ENCODE measurements at places on chromosomes 1 and 21.

- no peak for DNase-seq
Measured at GRCh38 chr21:33836408-33836807, 79.2 kb downstream of the ATP5PO start.

DNA sequence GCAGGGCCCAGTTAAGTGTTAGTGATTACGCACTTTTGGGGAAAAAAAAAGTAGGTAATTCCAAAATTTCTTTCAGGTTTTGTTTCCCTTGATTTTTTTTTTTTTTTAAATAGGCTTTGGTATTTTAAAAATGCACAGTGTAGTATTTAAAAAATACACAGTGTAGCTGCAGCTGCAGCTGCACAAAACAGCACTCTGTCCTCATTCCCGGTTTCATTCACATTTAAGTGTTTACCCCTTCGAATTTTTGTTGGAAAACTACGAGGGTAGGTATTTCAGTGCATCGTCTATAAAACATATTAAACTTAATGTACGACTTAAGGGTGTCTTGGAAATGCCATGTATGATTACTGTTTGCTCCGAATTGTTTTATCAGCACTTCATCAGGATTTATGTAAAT lies 3.4 kb downstream of the NEK7 start:
- DNase-seq, result no peak

- no peak for DNase-seq
Measured at GRCh38 chr1:188170411-188170810, 1341.7 kb downstream of the PLA2G4A start.

GRCh38 chr1:83006271-83006670 lies 992.7 kb downstream of the TTLL7 start:
- no peak for DNase-seq

GRCh38 chr1:65434255-65434654 lies 13.8 kb downstream of the LEPR start:
- no peak for DNase-seq

- no peak for DNase-seq
Measured at GRCh38 chr1:203121186-203122015, 6.1 kb upstream of the ADORA1 start.

GRCh38 chr21:46634427-46634826 lies 1.0 kb upstream of the PRMT2 start:
- no peak for DNase-seq

DNA sequence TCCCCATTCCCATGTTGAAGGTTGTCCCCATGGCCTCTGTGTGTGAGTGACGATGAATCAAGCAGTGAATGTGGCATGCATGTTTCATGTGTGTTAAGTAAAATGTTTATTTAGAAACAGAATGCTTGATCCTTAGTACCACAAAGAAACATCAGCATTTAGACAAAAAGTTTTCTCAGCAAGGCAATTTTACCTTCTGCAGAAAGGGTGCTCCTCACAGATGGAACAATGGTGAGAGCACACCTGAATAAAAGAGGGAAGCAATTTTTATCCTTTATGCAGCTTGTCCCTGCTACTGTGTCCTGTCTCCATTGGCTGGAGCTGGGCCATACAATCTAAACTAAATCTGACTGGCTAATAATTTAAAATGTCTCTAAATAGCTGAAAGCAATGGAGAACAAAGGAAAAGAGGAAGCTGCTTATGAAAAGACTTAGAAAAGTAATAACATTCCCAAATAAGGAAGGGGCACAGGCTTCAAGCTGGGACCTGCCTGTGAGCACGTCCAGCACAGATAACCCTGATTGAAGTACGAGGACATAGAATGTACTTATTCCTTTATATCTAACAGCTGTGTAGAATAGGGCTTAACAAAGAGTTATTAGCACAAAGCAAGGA lies 8.4 kb upstream of the SMYD3 start:
- DNase-seq, result no peak

GRCh38 chr1:182122256-182122912 lies 60.9 kb upstream of the ZNF648 start:
- no peak for DNase-seq

DNA sequence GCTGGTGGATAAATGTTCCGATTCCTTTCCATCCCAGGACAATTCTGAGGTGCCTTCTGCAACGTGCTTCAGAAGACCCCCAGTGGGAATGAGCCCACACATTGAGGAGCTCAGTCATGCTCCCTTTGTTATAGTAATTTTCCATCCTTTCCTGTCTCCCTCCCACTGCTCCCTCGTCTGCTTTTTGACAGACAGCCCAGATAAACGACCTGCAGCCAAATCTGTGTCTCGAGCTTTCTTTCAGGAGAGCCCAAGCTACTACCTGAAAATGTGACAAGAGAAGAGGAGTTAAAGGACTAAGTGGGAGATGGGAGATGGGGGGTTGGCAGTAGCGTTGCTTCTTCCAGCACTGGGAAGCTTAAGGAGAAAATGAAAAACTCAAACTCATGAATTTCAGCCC lies 65.9 kb upstream of the LRRN2 start:
- DNase-seq, result no peak

DNA sequence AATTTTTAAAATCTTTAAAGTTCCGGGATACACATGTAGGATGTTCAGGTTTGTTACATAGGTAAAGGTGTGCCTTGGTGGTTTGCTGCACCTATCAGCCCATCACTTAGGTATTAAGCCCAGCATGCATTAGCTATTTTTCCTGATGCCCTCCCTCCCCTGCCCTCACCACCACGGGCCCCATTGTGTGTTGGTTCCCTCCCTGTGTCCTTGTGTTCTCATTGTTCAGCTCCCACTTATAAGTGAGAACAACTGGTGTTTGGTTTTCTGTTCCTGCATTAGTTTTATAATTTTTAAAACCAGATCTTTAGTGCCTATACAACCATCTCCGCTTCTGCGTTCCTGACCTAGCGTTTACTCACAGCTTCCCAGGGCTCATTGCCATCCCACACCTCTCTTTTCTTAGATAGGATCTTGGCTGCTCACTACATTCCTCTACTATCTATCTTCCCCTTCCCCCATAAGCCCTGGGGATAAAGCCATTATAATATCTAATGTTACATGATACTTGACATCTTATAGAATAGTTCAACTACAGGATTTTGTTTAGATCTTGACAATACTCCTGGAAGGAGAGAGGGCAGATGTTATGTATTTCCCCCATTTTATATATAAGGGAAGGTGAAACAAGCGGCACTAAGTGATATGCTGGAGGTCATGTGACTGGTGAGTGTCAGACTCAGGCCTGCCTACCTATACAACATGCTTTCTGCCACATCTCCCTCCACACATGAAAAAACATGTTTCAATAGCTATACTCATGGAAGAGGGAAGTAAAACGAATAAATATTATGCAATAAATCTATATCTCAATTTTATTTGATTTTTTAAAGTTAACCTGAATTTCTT lies 52.3 kb upstream of the DNAJC6 start:
- DNase-seq, result no peak

DNA sequence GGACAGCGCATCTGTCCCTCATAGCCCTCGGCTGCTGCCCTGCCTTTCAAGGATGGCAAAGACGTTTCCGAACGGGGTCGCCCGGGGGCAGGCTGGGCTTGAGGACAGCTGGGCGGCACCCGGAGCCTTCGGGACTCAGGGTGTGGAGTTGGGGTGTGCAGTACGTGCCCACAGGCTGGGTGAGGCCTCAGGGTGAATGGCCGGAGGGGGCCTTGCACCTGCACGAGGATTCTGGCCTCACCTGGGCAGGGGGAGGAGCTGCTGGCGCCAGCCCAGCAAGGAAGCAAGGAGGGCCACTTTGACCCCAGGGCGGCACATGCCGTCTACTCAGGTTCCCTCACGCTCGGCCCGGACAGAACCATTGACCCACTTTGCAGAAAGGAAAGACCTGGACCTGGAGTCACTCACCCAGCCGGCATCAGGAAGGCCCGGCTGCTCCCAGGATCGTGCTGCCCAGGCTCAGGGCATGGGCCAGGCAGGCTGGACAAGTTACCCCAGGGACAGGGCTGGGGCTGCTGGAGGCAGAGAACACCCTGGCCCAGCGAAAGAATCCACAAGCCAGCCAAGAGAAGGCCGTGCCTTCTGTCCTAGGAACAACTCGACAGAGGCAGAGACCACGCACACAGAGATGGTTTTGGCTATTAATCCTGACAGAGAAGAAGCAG lies 65.1 kb upstream of the TTC34 start:
- no peak for DNase-seq

DNA sequence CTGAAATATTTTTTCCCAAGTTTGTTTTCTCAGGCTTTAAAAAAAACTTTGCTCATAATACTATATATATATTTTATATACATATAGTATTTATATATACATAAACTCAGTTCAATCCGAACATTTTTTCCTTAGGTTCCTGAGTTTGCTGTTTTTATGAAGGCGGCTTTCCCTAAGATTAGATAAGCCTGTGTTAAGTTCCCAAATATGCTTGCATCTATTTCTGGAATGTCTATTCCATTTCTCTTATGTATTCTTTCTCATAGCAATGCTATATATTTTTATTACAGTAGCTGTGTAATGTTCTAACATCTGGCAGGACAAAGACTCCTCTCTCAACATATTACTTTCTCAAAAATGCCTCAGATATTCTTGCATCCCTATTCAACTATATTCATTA lies 45.9 kb downstream of the ADSS2 start:
- no peak for DNase-seq

DNA sequence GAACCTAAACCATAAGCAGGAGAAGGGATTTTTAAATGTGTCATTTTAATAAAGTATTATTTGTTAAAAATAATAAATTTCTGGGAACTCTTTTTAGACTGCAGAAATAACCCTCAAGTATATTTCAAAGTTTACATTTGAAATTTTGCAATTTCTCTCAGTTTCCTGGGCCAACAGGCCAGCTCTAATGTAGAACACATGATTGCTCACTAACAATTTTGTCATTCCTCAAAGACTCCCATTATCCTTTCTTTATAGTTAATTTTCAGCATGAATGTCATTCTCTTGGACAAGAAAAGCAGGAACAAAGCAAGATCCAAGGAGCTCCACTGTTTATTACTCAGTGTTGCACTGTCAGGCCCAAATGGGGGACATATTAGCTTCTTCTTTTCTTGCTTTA lies 119.4 kb upstream of the VANGL1 start:
- no peak for DNase-seq

GRCh38 chr1:226945106-226945857 lies 5.2 kb downstream of the COQ8A start:
- no peak for DNase-seq

DNA sequence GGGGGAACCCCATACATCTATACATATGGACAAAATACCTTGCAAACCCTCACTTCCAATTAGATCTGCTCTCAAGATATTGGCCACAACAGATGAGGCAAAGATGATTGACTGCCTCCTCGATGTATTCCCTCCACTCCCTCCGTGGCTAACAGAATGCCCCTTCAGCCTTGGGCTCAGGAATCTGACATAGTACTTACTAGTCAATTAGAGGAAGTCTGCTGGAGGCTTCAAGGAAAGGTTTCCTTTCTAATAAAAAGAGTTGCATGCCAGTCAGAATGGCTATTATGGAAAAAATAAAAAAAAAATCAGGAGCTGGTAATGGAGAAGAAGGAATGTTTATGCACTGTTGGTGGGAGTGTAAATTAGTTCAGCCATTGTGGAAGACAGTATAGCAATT lies 90.4 kb upstream of the VAV3 start:
- DNase-seq, result no peak

- DNase-seq, result no peak
Measured at GRCh38 chr1:117609471-117609911, 3.6 kb downstream of the TENT5C start.

- no peak for DNase-seq
Measured at GRCh38 chr1:29806646-29807319, 570.5 kb downstream of the PTPRU start.

DNA sequence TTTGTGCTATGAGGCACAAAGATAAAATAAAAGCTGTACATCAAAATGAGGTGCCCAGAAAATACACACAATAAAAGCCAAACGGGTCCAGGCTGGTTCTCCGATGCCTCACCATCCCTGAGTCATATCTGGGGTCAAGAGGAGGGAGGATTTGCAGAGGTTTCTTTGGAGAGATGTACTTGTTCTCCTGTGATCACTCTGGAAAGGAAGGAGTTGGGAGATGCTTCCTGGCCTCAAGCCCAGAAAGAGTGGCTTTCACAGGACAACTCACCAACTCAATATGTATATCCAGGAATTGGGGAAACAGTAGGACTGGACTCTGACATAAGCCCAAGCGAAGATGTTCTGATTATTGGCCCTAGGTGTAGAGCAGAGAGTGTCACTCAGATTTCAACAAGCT lies 51.9 kb downstream of the DIPK1A start:
- no peak for DNase-seq

DNA sequence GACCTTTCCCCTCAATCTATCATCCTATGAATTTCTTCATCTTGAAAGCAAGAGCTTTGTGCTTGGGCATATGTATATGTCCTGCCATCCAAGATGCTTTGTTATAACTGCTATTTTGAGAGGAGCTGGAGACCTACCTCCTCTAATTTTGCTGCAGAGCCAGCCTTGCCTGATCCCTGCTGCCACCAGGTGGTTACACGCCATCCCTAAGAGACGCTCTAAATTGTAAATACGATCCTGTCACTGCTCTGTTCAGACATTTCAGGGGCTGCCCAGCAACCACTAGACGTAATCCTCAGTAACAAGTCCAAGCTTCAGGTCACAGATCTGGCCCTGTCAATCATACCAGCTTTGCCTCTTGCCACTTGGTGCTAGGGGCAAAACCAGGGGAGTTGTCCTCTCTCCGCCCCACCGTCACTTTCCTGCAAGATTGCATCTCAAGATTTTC lies 32.9 kb downstream of the GPA33 start:
- DNase-seq, result no peak

DNA sequence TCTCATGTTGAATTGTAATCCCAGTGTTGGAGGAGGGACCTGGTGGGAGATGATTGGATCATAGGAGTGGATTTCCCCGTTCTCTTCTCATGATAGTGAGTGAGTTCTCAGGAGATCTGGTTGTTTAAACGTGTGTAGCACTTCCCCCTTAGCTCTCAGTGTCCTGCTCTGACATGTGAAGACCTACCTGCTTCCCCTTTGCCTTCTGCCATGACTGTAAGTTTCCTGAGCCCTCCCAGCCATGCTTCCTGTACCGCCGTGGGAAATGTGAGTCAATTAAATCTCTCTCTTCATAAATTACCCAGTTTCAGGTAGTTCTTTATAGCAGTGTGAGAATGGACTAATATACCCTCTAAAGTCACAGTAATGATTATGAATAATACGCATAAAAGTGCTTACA lies 248.4 kb upstream of the LRRC7 start:
- DNase-seq, result no peak
